Left ventricle myocardium inferior (tissue), 1 donor: ENCODE measurements at places on chromosomes 7 and 10. TPM values are rescaled to one million over a fixed set of nuclear protein-coding genes. Genes with fewer than 3 reads are reported as not detected.

DNA sequence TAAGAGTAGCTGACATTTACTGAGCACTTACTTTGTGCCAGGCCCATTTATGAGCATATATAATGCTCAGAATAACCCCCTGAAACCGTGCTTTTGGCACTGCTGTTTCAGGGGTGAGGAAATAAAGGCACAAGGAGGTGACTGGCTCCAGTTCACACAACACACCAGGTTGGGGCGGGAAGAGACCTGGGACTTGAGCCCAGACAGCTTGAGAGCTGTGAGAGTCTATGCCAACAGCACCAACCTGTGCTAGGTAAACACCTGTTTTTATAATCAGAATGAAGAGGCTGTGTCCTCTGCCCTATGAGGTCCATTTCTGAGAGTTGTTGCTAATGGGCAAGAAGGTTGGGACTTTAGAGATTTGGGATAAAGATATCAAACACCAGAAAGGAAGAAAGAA, 8.8 kb upstream of the AZGP1 start:
- peaks cover 4% of the 10 kb centered on the region for H3K4me1 ChIP-seq
- no peaks in the 10 kb centered on the region for H3K36me3 ChIP-seq

DNA sequence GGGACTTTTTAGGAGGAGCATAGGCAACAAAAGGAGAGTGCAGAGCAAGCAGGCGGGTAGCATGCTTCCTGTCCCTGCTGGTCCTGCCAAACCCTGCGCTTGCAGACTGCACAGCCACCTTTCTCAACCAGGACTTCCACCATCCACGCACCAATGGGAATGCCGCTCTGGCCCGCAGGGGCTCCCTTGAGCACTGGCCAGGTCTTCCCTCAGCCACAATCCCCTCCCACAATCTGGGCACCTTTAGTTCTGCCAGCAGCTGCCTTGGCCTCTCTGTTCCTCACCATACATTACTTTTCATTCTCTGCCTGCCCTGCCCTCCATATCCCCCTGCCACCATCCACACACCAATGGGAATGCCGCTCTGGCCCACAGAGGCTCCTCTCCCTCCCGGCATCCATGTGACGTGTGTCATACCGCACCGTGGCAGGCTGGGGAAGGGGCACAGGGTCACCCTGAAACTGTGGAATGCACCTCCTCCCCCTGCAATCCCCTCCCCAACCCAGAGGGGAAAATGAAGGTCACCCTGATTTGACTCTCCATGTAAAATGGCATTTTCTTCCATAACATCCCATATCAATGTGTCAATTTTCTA, 97.3 kb upstream of the MACROH2A2 start:
- no peaks in the 10 kb centered on the region for H3K27me3 ChIP-seq
- no peaks in the 10 kb centered on the region for H3K4me1 ChIP-seq
- no peak overlapping the region for H3K27ac ChIP-seq
- no peak overlapping the region for H3K4me3 ChIP-seq
- no peak for DNase-seq

GRCh38 chr7:20240080-20240926, 23.1 kb upstream of the MACC1 start:
- no peaks in the 10 kb centered on the region for H3K4me1 ChIP-seq
- H3K27me3 ChIP-seq, result no peaks in the 10 kb centered on the region
- no peak overlapping the region for H3K4me3 ChIP-seq
- H3K27ac ChIP-seq, result no peak overlapping the region

GRCh38 chr10:128058750-128059134, 67.5 kb downstream of the MKI67 start:
- H3K27me3 ChIP-seq, result no peaks in the 10 kb centered on the region
- no peak overlapping the region for H3K4me3 ChIP-seq
- DNase-seq, result no peak
- H3K27ac ChIP-seq, result no peak overlapping the region
- H3K4me1 ChIP-seq, result peaks cover 28% of the 10 kb centered on the region
- H3K36me3 ChIP-seq, result peaks cover 35% of the 10 kb centered on the region

GRCh38 chr10:85643845-85644525, 722.6 kb downstream of the GRID1 start:
- no peaks in the 10 kb centered on the region for H3K36me3 ChIP-seq
- H3K27me3 ChIP-seq, result peaks cover 4% of the 10 kb centered on the region
- no peak overlapping the region for H3K4me3 ChIP-seq
- no peak overlapping the region for H3K27ac ChIP-seq
- DNase-seq, result no peak
- no peaks in the 10 kb centered on the region for H3K4me1 ChIP-seq

DNA sequence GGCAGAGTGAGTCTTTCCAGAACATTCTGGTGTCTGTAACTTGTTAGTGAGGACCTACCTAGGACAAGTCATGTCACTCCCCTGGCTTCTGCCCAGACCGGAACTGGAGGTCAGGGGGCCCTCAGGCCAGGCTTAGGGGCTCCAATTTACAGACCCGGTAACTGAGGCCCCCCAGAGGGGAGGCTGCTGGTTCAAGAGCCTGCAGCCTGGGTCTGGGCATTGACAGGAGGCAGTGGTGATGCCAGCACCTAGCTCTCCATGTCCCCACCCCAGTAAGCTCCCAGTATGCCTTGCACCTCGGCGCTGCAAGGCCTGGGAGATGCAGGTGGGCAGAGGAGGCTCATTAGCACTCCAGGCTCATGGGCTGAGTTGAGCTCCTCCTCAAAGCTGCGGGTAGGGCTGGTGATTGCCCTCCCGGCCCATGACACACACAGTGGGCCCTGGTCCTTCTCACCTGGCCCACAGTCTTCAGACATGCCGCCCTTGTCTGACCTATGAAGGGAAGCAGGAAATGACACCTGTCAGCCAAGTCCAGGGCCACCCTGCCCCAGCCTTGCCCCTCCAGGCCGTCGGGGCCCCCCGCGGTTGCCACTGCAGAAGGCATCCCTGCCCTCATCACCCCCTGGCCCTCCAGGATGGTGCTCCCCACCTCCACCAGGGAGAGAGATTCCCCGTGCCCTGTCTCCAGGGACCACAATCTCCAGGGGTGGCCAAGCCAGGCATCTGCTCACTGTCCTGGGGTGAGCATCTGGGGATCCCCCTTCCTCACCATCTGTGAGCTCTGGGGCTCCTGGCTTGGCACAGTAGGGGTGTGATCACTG, 88.3 kb upstream of the TMEM248 start:
- H3K36me3 ChIP-seq, result no peaks in the 10 kb centered on the region
- no peaks in the 10 kb centered on the region for H3K4me1 ChIP-seq
- no peak overlapping the region for H3K27ac ChIP-seq
- no peak for DNase-seq
- no peaks in the 10 kb centered on the region for H3K27me3 ChIP-seq

GRCh38 chr10:18404530-18404929, 246.9 kb downstream of the NSUN6 start:
- no peaks in the 10 kb centered on the region for H3K27me3 ChIP-seq
- peaks cover 6% of the 10 kb centered on the region for H3K36me3 ChIP-seq
- H3K4me3 ChIP-seq, result no peak overlapping the region
- no peak for DNase-seq
- peaks cover 59% of the 10 kb centered on the region for H3K4me1 ChIP-seq
- peak overlapping the region; percentile 76 for H3K27ac ChIP-seq

DNA sequence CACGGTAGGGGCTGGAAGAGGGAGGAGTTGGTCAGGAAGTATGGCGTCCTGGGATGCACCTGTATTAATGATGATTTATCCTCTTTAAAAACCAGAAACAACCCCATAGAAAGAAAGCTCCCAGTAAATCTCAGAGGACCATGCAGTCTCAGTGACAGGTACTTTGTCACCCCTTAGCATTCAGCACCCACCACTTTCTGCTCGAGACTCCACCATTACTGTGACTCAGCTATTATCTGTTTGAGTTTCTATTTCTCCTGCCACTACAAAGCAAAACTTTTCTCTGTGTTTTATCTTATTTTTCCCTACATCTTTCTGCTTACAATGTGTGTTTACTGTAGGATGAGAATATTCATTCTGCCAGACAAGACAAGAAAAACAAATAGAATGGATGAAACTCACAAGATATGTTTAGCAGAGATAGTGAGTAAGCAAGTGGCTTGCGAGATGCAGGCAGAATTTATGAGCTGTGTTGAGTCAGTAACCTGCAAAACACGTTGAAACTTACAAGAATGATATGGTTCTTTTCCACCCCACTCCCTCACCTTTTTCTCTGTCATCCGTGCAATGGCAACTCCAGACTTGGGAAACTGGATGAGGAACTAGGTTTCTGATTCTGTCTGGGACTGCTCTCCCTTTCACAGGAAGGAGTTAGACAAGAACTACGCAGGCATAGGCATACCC, 127.1 kb downstream of the AOAH start:
- H3K4me1 ChIP-seq, result no peaks in the 10 kb centered on the region
- no peaks in the 10 kb centered on the region for H3K27me3 ChIP-seq
- H3K36me3 ChIP-seq, result no peaks in the 10 kb centered on the region
- DNase-seq, result no peak
- H3K27ac ChIP-seq, result no peak overlapping the region

- no peak overlapping the region for H3K4me3 ChIP-seq
- no peaks in the 10 kb centered on the region for H3K4me1 ChIP-seq
- no peak overlapping the region for H3K27ac ChIP-seq
- no peaks in the 10 kb centered on the region for H3K27me3 ChIP-seq
- peaks cover 17% of the 10 kb centered on the region for H3K36me3 ChIP-seq
- DNase-seq, result no peak
These were observed 38.6 kb downstream of the SLC25A40 start for GRCh38 chr7:87837597-87837996.

GRCh38 chr10:123637326-123637880, 28.8 kb upstream of the GPR26 start:
- H3K27ac ChIP-seq, result no peak overlapping the region
- no peak for DNase-seq
- H3K36me3 ChIP-seq, result no peaks in the 10 kb centered on the region
- H3K4me3 ChIP-seq, result no peak overlapping the region
- peaks cover 66% of the 10 kb centered on the region for H3K27me3 ChIP-seq

The ADAM22 gene
- 1.9 TPM for total RNA-seq

- peaks cover 11% of the 10 kb centered on the region for H3K4me1 ChIP-seq
- H3K4me3 ChIP-seq, result no peak overlapping the region
- H3K27ac ChIP-seq, result no peak overlapping the region
These were observed 348.0 kb downstream of the TYW1 start for GRCh38 chr7:67344481-67345193.

The BLNK gene
- 1.4 TPM for total RNA-seq

GRCh38 chr10:14384915-14385314, 54.2 kb upstream of the FRMD4A start:
- H3K27me3 ChIP-seq, result peaks cover 19% of the 10 kb centered on the region
- H3K27ac ChIP-seq, result no peak overlapping the region
- H3K36me3 ChIP-seq, result no peaks in the 10 kb centered on the region
- H3K4me3 ChIP-seq, result no peak overlapping the region
- no peaks in the 10 kb centered on the region for H3K4me1 ChIP-seq

DNA sequence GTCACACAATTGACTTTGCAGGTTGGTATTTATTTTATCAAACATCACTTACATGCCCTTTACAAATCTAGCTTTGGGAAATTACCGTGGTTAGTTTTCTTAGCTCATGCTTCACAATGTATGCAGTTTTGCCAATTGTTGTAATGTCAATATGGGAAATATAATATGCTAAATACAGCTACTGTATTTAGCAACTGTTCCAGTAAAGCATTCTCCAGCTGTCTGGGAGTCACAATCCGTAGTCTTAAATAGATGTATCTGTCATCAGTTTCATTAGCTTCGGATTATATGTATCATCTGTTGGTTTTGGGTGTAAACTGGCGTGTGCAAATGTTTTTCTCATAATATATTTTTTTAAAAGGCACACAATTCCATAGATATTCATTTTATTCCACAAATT, 19.4 kb upstream of the AHR start:
- no peaks in the 10 kb centered on the region for H3K36me3 ChIP-seq
- no peak overlapping the region for H3K27ac ChIP-seq
- no peak overlapping the region for H3K4me3 ChIP-seq
- H3K4me1 ChIP-seq, result peaks cover 27% of the 10 kb centered on the region
- no peaks in the 10 kb centered on the region for H3K27me3 ChIP-seq
- DNase-seq, result no peak

GRCh38 chr10:93821051-93821772, 63.5 kb downstream of the LGI1 start:
- H3K27me3 ChIP-seq, result peaks cover 45% of the 10 kb centered on the region
- H3K4me3 ChIP-seq, result no peak overlapping the region
- H3K27ac ChIP-seq, result no peak overlapping the region
- H3K4me1 ChIP-seq, result peaks cover 2% of the 10 kb centered on the region

DNA sequence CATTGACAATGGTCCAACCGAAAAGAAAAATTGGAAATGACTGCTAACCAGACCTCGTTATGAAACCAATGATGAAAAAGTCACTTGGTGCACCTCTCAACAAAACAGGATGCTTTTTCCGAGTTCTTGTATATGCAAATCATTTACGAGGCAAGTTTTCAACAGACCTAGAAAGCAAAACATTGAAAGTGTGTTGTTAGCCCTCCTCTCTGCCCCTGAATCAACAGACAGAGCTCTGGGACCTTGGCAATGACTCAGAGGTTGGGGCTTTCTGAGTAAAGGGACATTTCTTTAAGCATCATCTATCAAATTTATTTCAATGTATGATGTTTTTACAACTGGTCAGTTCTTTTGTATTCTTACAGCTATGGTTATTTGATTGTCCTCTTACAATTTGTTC, 16.3 kb upstream of the DKK1 start:
- H3K36me3 ChIP-seq, result no peaks in the 10 kb centered on the region
- H3K27me3 ChIP-seq, result no peaks in the 10 kb centered on the region
- no peak overlapping the region for H3K27ac ChIP-seq
- no peak for DNase-seq
- H3K4me1 ChIP-seq, result no peaks in the 10 kb centered on the region

GRCh38 chr7:29204491-29205272, 10.1 kb downstream of the CHN2 start:
- no peak overlapping the region for H3K27ac ChIP-seq
- DNase-seq, result no peak
- H3K4me1 ChIP-seq, result no peaks in the 10 kb centered on the region
- H3K27me3 ChIP-seq, result no peaks in the 10 kb centered on the region
- H3K4me3 ChIP-seq, result no peak overlapping the region
- no peaks in the 10 kb centered on the region for H3K36me3 ChIP-seq

- H3K4me3 ChIP-seq, result no peak overlapping the region
- H3K27me3 ChIP-seq, result peaks cover 96% of the 10 kb centered on the region
- no peaks in the 10 kb centered on the region for H3K4me1 ChIP-seq
- DNase-seq, result no peak
- no peak overlapping the region for H3K27ac ChIP-seq
- no peaks in the 10 kb centered on the region for H3K36me3 ChIP-seq
These were observed 1.2 kb upstream of the TFR2 start for GRCh38 chr7:100642534-100642907.

- no peak overlapping the region for H3K27ac ChIP-seq
- no peak for DNase-seq
- no peaks in the 10 kb centered on the region for H3K27me3 ChIP-seq
- H3K36me3 ChIP-seq, result no peaks in the 10 kb centered on the region
These were observed 24.3 kb upstream of the C10orf105 start for GRCh38 chr10:71743866-71744265.

- no peak for DNase-seq
- peaks cover 4% of the 10 kb centered on the region for H3K4me1 ChIP-seq
- H3K36me3 ChIP-seq, result no peaks in the 10 kb centered on the region
- H3K4me3 ChIP-seq, result no peak overlapping the region
- peaks cover 40% of the 10 kb centered on the region for H3K27me3 ChIP-seq
These were observed 473.8 kb downstream of the KCNMA1 start for GRCh38 chr10:77163670-77164348.

DNA sequence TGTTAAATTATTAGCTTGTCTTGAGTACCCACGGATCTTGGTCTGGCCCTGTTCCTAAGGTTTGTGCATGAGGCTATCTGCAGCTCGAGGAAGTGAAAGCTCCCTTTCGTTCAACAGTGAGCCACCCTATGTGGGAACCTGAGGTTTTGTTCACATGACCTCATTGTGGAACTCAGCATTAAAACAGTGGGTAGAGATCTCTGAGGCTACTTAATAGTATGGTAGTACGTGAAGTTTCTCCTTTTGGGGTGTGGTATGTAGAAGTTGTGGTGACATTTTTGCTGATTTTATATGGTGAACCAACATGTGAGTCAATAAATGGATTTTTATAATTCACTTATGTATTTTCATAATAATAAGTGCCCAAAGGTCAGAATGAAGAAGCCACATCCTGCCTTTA, 252.7 kb upstream of the FERD3L start:
- H3K36me3 ChIP-seq, result no peaks in the 10 kb centered on the region
- no peak for DNase-seq
- no peak overlapping the region for H3K27ac ChIP-seq
- no peak overlapping the region for H3K4me3 ChIP-seq
- no peaks in the 10 kb centered on the region for H3K4me1 ChIP-seq
